ENCODE measurements at places on chromosomes 2 and 18.

GRCh38 chr2:173462892-173463840 is 108.5 kb downstream of the CDCA7 start:
- no peak for DNase-seq

- DNase-seq = no peak
These were observed 12.1 kb downstream of the GALNT14 start for GRCh38 chr2:31125918-31126695.

DNA sequence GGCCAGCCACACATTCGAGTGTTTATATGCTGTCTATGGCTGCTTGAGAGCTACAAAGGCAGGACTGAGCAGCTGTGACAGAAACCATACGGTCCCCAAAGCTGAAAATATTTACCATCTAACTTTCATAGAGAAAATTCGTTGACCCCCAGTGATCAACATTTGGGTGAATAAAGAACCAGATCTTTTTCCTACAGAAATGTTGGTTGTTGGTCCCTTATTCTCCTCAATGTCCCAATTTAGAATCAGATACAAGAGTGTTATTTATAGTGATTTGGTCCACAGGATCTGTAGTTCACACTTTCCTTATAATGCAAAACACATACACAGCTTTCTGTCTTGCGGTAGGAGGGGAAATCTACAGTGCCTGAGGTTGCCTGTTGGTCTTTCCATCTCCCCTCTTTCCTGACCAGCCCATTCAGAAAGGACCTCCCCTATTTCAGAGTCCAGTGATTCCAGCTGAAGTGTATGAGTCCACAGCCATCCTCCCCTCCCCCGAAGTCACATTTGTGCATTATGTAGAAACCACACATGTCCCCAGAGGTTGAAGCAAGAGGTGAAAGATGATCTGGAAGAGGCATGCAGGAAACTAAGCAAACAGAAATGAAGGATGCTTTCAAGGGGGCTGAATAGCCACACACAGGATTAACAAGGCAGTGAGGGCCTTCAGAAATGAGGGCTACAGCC is 61.9 kb downstream of the SPRED2 start:
- DNase-seq = no peak

- no peak for DNase-seq
These were observed 15.1 kb downstream of the PXDN start for GRCh38 chr2:1729242-1729641.

GRCh38 chr2:186599186-186599778 is 9.4 kb downstream of the ITGAV start:
- DNase-seq = no peak

DNA sequence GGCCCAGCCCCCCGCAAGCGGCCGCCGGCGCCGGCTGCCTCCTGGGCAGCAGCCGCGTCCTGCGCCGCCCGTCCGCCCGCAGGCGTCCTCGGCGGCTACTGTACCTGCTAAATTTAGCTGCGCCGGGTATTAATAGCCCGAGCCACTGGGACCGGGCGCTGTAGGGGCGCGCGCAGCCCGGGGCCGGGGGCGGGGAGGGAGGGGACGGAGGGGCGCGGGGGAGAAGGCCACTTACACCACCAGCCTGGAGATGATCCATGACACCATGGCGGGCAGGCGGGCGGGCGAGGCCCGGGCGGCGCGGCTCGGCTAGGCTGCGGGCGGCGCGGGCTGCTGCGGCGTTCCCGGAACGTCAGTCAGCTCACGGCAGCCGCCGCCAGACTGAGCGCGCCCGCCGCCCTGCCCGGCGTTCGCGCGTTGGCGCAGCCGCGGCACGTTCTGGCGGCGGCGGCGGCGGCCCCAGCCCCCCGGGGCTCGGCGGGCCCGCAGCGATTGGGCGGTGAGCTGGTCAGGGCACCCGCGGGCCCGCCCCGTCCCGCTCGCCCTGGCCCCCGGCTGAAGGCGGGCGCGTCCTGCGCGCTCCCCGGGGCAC is at the start of gene REEP1:
TSS of gene REEP1 (minus strand) at position 383 of the 592 bp plus-strand sequence. CDS start at position 267, 116 bp downstream.
- no peak for DNase-seq

- DNase-seq = no peak
These were observed 795.5 kb upstream of the CDH2 start for GRCh38 chr18:28972333-28972907.

- no peak for DNase-seq
These were observed 57.6 kb downstream of the TTC21B start for GRCh38 chr2:165895974-165896373.
